ENCODE measurements at places on chromosomes 2 and 18.

DNA sequence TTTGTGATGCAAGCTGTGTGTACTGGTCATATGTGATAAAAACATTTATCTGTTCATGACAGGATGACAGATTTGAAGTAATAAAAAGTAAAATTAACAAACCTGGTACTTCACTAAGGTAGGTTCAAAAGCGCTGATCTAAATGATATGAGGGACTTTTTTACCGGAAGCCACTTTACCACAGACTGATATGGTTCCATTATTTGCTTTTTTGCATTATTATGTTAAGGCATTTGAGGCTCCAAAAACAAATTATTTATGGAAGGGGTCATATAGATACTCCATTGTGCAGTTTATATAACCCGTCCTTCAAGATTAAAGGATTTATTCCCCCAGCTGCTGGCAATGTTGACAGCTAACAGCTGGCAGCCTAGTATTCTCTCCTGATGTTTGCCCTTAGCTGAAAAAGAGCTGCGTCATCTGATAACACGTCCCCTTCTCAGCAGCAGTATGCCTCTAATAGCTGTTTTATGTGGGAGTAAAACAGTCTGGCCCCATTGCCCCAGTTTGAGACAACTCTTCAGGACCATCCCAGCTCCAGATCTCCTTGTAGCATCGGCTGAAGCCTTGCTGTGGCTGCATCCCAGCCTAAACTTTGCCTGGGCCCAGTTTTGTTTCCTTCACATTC lies 84.8 kb upstream of the XIRP2 start:
- no peak for DNase-seq

DNA sequence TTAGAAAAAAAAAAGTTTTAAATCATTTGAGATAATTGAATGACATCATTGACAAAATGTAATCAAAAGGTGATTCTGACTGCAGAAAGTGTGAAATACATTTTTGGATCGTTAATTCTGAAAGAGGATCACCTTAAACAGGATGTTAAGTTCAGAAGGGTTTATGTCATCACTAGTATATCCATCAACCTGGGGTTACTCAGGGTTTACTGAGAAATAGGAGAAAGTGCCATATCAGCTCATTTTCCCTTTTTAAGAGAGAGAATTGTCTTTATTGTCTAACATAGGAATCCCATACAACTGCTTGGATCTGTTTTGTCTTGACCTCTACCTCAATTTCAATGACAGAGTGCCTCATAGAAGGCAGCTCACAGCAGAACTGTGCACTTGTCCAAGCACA lies 466.1 kb upstream of the LINC00305 start:
- DNase-seq, result no peak

DNA sequence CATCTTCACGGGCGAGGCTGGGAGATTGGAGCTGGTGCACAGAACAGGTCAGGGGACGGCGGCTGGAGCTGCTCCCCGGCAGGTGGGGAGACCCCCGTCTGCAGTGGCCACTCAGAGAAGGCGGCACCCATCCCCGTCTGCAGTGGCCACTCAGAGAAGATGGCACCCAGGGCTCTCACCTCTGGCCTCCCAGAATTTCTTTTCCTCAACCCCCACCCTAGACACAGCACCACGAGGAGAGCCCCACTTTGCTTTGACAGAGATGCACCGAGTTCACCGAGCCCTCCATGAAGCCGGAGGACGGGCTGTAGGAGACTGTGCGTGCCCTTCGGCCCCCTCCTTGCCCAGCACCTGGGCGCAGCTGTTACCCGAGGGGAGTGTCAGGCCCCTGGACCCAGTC lies 201.6 kb upstream of the SALL3 start:
- no peak for DNase-seq

DNA sequence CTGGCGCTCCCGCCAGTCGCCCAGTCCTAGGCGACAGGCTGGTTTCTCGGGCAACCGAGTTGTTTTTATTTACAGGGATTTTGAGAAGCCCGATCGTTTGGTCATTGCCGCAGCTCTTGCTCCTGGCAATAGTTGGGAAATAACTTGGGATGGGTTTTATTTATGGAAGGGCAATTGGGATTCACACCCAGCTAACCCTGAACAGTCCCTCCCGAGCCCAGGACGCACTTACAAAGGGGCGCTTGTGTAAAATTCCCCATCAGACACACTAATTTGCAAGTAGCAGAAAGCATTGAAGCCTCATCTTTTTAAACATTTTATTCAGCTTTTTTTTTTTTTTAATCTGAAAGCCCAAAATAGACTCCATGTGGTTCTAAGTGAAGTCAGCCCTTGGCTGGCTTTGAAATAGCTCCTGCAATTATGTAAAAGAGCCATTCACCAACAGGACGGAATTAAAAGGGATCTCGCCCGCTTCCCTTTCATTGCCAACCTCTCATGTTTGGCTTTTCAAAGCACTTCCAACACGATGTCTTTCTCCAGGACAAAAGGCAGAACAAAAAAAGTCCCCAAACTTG lies 3.6 kb upstream of the GBX2 start:
- DNase-seq, result no peak

DNA sequence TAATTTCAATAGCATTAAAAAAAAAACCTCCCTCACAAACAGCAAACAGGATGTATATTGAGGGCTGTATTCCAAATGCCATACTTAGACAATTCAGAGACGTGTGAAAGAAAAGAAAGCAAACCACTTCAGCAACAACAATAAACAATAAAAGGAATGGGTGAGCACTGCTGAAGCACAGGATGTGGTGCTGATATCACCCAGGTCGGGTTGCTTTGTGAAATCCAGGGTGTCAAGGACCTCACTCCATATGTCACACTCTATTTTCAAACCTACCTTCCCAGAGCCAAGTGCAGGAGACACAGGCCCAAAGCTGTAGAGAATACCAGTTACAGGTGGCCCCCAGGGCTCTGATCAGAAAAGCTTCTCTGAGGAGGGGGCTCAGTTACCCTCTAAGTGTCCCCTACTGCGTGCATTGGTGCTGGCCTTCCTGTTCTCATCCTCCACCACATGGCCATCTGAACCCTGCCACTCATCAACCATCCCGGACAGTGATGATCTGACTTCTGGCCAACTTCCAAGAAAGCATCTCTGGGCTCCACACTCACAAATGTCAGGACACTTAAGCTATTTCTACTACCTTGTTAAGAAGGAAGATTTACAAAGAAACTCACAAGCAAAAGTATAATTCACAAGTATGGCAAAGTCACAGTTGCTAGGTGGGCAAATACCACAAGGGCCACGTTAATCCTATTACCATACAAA lies 363.0 kb downstream of the SS18 start:
- no peak for DNase-seq

GRCh38 chr2:108189316-108189715 lies 50.5 kb upstream of the SULT1C3 start:
- no peak for DNase-seq

- DNase-seq, result no peak
These were observed 3.8 kb downstream of the CXCR2 start for GRCh38 chr2:218129458-218130135.

DNA sequence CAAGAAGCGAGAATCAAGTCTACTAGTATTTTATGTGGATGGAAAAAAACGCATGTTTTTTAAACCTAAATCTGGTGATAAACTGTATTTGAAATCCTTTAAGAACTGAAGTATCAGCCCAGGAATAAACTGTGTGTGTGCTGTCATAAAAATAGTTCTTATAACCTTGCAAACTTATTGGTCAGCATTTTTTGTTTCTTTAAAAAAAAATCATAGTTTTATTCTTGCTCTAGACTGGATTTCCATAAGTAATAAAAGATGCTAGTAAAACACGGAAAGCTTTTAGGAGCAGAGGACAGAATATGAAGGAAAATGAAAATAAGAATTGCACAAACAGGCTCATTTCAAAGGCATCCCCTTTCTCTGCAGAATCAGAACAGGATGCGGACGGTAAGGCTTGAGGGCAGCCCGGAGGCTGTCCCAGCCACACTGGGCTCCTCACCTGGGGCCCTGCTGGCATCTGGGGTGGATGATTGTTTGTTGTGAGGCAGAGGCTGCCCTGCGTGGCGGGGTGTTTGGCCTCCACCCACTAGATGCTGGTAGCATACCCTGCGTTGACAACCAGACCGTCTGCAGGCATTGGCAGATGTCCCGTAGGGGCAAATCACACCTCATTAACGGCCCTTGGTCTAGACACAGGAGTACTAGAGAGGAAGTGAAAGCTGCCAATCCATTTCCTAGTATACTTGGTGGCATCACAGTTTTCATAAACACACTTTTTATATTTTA lies 52.5 kb downstream of the MBP start:
- DNase-seq, result no peak

GRCh38 chr2:203690117-203690431 lies 16.4 kb upstream of the CD28 start:
- no peak for DNase-seq

GRCh38 chr2:4499316-4500030 lies 796.1 kb downstream of the DCDC2C start:
- DNase-seq, result no peak

DNA sequence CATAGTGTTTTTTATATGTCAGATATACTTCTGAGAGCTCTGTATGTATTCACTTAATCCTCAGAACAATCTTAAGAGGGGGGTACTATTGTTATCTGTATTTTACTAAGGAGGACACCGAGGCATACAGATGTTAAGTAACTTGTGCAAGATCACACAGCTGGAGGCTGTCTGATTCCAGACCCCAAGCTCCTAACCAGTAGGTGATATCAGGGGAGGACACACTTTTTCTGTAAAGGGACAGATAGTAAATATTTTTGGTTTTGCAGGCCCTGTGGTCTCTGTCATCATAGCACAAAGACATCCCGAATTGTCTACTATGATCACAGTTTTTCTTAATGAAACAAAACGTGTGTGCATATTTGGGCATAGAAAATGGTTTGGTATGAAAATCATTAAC lies 143.7 kb downstream of the LAMA3 start:
- no peak for DNase-seq

DNA sequence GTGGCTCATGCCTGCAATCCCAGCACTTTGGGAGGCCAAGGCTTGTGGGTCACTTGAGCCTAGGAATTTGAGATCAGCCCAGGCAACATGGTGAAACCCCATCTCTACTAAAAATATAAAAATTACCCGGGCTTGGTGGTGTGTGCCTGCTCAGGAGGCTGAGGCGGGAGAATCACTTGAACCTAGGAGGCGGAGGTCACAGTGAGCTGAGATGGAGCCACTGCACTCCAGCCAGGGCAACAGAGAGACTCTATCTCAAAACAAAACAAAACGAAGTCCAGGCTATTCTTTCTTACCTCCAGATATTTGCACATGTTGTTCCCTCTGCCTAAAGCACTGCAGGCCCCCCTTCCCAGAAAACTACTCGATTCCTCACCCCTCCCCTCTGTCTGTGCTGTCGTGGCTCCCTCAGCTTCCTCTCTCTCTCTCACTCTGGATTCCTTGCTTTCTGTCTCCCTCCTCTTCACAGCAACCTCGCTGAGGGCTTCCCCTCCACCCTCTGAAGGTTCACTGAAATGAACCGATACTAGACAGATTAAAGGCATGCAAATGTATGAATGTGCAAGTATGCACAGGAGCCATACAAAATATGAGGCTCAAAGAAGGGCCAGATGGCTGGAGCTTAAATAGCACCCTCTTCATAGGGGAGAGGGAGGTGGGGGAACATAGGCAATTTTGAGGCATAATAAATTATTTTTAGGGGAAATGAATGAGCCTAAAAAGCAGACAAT lies 18.5 kb downstream of the TMEM177 start:
- DNase-seq, result no peak

DNA sequence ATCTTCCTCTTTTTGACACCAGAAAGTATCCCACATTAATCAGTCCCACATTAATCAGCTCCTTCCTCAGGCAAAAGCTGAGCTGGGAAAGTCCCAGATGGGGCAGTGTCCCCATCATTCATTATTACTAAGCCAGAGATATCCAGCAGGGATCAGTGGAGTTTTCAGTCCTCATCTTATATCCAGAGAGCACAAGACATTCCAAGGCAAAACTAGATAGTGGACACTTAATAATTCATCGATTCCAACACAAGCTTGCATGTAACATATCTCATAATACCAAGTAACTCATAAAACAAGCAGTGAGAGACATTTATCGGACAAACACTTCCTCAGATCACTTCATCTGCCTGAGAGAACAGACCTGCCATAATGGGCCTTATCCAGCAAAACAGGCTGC lies 53.1 kb downstream of the MCFD2 start:
- no peak for DNase-seq

DNA sequence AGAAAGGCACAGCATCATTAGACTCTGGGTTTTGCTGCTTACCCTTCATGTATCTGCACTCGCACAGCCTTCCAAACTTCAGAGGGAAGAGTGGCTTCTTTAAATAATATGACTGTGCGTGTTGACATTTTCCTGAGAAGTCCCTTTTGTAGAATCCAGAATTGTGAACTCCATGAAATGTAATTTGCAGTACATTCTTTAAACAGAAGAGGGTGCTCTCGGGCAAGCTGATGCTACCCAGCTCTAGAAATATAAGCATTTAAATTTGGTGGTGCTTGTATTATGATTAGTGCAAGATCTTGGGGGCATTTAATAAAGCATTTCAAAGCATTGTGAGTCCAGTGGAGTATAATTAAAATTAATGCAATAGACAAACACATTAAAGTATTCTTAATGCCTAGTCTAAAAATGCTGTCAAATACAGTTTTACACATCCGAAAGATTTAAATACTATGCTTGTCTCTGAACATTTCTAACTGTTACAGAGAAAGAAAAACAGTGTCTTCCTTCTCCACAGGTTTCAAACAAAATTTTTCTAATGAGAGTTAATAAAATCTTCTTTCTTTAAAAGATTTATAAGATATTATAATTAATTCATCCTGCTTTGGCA lies 17.3 kb upstream of the GTF2A1L start:
- no peak for DNase-seq

Measured in ecto neural progenitor cell (in vitro differentiated cells).